ENCODE measurements at places on chromosomes 2 and 18.

- no peak for DNase-seq
Measured at GRCh38 chr2:36458106-36458505, 102.5 kb downstream of the CRIM1 start.

- no peak for DNase-seq
Measured at GRCh38 chr2:96546321-96546720, 9.8 kb downstream of the ARID5A start.

- DNase-seq, result no peak
Measured at GRCh38 chr2:169285531-169286235, 76.7 kb downstream of the LRP2 start.

DNA sequence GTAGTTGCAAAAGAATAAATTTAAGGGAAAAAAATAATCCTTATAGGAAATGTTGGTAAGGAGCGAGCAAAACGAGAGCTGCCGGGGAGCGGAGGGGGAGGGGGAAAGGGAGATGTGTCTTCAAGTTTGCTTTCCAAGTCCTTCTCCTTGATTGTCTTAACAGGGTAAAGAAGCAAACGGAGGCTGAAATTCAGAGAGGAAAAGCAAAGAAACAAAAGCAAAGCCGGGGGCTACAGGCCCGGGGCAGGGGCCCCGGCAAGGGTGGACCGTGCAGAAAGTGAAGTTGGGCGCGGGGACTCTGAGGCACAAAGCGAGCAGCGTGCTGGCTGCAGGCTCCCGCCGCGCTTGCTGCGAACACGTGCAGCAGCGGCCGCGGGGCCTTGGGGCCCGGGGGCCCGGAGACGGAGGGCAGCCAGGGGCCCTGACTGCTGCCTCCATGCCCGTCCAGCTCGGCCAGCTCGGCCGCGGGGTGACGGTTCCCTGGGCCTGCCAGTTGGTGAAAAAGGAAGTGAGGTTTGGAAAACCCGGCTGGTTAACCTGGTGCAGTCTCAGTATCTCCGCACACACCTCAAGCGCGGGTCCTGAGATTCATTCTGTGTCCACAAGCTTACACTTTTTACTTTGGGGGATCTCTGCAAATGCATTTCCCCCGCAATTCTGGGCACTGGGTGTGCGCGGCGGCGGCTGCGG is 4.1 kb downstream of the BCL11A start:
- DNase-seq, result peak; percentile 69

GRCh38 chr18:10475276-10475653 is 20.8 kb downstream of the APCDD1 start:
- no peak for DNase-seq

GRCh38 chr2:120540719-120541552 is 194.7 kb upstream of the GLI2 start:
- DNase-seq, result no peak

GRCh38 chr2:218218268-218219185 is 1.5 kb downstream of the ARPC2 start:
- no peak for DNase-seq

- no peak for DNase-seq
Measured at GRCh38 chr18:75107931-75108276, 101.0 kb downstream of the PTGR3 start.

Data from left hindlimb (tissue), 1 donor.